ENCODE measurements at places on chromosomes 5 and 9. TPM values are rescaled to one million over a fixed set of nuclear protein-coding genes. Genes with fewer than 3 reads are reported as not detected.

The ADAMTS2 gene
- 2.8 TPM for total RNA-seq

The CKMT2 gene
- total RNA-seq: 2.8 TPM

The CTXN3 gene
- total RNA-seq: not detected

The SYK gene
- total RNA-seq: 11.8 TPM

The SLC25A2 gene
- total RNA-seq: 1.0 TPM

The PANK3 gene
- total RNA-seq: 84.7 TPM

The PFN3 gene
- total RNA-seq: not detected

The CMYA5 gene
- total RNA-seq: 2.8 TPM

The HSD17B3 gene
- total RNA-seq: 0.10 TPM

The DBH gene
- total RNA-seq: not detected

The TIMD4 gene
- 0.35 TPM for total RNA-seq

The ENHO gene
- total RNA-seq: not detected

The SH3PXD2B gene
- total RNA-seq: 8.3 TPM
